Pons (tissue), 1 donor: ENCODE measurements at places on chromosomes 6 and 20.
A peak's percentile ranks its signal among the peaks of the same experiment; 100 is the strongest.

DNA sequence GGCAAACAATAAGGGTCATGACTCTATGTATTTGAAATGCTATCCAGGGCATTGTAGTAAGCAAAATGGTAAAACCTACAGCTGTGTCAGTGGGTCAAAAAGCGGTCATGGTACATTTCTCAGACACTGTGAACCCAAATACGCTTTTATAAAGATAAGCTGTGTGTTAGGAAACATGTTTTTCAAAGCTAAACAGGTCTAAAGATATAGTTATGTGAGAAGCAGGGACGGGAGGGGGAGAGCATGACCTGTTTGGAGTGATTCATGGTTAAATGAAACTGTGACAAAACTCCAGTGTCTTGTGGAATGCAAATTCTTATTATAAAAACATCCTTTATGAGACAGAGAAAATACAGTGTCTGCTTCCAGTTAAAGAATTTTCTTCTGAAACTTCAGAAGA, 205.4 kb upstream of the BMP2 start:
- DNase-seq: no peak

GRCh38 chr6:157912326-157912725, 69.3 kb upstream of the SYNJ2 start:
- DNase-seq: peak; percentile 97

DNA sequence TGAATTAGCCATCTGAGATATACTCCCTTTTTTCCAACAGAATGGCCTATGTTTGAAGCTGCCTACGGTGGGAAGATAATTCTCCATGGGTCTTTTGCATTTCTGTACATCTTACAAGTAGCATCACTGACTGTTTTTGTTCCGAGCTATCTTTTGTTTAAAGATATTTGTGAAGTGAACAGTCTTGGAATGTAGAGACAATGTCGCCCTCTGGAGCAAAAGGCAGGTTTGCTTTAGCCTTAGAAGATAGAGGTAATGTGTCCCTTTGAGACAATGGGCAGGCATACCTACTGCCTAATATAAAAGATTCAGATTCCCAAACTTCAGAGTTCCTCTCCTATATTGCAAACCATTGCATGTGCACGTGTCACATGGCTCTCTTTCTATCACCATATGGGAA, 347.8 kb upstream of the CNR1 start:
- no peak for DNase-seq

- DNase-seq: no peak
These were observed 9.4 kb downstream of the STX11 start for GRCh38 chr6:144159742-144160141.

GRCh38 chr6:154247119-154247861, 109.3 kb downstream of the IPCEF1 start:
- DNase-seq: peak; percentile 62
